ENCODE measurements at places on chromosomes 4 and X.

GRCh38 chr4:104571341-104571740, 76.6 kb upstream of the CXXC4 start:
- no peak for DNase-seq

DNA sequence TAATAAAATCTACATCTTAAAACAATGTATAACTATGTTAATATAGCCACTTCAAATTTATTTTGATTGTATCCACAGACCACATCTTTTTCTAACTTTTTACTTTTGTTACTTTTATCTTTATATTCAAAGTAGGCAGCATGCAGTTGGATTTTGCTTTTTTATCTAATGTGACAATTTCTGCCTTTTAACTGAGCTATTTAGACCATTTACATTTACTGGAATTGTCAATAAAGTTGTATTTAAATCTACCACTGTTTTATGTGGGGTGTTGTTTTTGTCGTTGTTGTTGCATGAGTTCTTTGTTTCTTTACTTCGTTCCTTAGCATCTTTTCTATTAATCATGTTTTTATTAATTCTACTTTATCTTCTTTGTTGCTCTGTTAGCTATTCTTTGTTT, 42.0 kb downstream of the NEUROG2 start:
- DNase-seq = no peak

DNA sequence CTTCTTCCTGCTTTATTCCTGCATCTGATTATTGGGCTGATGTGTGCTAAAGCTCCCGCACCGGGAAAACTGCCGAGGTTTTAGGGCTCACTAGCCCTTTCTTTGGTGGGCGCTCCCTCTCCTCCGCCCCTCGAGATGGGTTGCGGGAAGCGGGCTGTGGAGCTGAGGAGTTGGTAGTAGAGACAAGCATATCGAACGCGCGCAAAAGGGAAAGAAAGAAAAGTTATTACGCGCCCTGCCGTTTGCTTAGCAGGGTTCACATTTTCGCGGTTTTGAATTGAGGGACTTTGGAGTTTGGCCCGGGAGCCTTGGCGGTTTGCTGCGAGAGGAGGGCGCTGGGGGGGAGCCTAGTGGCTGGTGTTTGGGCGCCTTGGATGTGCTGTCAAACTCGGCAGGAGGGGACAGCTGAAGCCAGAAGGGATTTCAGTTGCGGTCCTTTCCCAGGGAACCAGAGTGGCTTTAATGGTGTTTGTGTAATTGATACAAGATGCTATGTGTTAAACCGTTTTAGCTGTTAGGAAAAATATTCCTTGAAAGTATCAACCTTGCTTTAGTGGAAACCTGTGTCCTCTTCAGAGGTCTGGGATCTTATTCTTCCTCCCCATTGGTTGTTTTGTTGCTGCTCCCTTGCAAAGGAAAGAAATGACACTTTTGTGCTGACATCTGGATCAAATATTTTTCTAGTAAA, 1.1 kb downstream of the GAB1 start:
- DNase-seq = no peak

DNA sequence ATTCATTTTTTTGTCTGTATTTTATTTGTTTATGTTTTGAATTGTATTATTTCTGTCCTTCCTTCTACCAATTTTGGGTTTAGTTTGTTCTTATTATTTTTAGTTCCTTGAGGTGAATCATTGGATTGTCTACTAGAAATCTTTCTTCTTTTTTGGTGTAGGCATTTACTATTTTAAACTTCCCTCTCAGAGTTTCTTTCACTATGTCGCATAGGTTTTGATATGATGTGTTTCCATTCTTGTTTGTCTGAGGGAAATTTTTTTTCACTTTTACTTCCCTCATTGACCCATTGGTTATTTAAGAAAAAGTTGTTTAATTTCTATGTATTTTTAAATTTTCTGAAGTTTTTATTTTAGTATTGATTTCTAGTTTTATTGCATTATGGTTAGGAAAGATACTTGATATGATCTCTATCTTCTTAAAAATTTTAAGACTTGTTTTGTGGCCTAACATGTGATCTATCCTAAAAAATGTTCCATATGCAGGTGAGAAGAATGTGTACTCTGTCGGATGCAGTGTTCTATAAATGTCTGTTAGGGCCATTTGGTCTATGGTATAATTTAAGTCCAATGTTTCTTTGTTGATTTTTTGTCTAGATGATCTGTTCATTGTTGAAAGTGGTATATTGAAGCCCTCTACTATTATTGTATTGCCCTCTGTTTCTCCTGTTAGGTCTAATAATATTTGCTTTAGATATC, 68.8 kb downstream of the IL15 start:
- DNase-seq = no peak

- no peak for DNase-seq
These were observed 18.7 kb upstream of the ZNF827 start for GRCh38 chr4:145957302-145957701.

- no peak for DNase-seq
These were observed 602.0 kb upstream of the CPEB2 start for GRCh38 chr4:14400307-14400706.

DNA sequence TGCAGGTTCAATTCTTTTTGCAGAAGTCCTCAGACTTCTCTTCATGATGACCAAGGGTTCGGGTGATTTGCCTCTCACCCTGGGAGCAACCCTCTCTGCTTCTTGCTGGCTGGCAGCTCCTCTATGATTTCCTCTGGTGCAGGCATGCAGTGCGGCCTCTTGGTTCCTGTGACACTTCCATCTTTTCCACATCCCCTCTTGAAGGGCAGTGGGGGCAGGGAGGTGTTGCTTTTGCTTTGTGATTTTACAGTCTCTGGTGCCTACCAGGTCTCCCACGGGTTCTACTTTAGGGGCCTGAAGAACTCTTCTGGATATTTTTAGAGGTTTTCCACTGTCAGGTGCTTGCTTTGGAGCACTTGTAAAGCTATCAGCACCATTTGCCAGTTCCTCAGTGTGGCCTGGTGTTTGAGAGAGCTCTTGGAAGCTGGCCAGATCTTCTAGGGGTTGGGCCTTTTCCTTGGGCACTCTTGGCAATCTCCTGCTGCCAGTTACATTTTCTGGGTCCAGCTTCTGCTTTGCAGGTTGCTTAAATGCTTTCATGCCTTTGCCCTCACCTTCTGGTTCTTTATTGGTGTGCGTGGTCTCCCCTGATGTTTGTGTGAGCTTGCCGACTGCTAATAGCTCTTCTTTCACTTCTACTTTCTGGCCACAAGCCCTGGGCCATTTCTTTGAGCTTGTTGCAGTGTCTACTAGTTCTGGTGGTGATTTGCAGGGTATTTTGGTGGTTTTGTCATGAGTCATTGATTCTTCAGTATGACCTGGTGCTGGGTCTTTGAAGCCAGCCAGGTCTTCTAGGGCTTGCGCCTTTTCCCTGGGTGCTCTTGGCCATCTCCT, 11.5 kb upstream of the CHST7 start:
- DNase-seq = no peak

DNA sequence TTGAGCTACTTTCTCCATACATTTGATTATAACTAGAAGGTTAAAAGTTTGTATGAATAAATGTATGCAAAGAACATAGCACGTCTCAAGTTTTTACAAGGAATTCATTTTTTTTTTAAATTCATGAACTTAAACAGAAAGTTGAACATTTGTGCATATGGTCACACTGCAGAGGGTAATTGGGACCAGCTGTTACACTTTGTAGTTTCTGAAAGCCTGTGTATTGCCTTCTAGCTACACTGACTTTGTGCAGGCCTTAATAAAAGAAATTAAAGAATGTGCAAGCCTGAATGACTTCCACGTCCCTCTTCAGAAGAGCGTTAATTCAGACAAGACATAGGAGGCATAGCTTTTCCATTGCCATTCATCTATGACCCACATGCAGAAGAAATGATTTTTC, 153.1 kb upstream of the PCDH18 start:
- no peak for DNase-seq

GRCh38 chr4:137384476-137384875, 147.8 kb downstream of the PCDH18 start:
- DNase-seq = no peak

- no peak for DNase-seq
These were observed 73.1 kb downstream of the PHEX start for GRCh38 chrX:22105231-22105630.

DNA sequence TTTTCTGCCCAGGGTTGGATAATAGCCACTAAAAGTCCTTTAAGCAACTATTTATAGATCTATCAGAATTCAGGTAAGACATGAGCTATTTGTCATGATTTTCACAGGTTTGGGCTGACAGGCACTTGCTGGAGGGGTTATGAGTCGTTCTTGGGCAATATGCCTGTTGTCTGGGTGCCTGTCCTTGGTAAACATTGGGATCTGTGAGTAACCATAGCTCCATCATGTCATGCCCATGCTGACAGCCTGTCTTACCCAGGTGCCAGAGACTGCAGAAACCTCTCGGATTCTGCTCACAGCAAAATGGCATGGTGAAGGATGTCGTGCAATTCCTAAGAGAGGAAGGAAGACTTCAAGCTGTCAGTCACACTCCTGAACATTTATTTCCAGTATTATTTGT, 116.0 kb upstream of the PUDP start:
- no peak for DNase-seq

DNA sequence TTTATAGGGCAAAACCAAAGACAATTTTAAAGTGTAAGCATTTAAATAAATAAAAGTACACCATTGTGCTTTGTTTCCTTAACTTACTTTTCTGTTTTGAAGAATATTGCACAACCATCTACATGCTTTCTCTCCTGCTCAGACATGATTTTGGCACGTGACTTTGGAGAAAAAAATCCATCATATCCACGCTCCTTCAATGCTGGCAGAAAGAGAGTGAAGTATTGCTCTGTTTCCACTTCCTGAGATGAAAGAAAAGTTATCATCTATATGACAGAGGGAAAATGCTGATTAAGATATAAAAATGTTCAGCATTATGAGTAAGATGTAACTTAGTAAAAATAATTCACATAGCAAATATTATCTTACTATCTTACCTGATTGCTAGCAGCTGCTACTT, 77.1 kb downstream of the CNOT6L start:
- no peak for DNase-seq

GRCh38 chr4:37662861-37663390, 23.2 kb downstream of the RELL1 start:
- DNase-seq = no peak

DNA sequence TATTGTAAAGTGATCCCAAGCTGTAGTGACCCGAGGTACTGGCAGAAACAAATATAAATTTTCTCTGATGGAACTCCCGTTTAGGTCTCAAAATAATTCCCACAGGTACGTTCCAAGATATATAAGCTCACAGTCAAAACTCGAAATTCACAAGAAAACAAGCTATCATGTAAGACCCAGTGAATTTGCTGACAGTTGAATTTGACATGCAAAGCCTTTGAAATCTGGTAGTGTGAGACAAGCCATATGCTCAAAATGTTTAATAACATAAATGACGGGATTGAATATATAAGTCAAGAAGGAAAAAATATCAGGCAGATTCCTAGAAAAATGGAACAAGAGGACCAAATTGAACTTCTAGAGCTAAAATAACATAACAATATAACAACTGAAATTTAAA, 252.8 kb downstream of the TMA16 start:
- no peak for DNase-seq

DNA sequence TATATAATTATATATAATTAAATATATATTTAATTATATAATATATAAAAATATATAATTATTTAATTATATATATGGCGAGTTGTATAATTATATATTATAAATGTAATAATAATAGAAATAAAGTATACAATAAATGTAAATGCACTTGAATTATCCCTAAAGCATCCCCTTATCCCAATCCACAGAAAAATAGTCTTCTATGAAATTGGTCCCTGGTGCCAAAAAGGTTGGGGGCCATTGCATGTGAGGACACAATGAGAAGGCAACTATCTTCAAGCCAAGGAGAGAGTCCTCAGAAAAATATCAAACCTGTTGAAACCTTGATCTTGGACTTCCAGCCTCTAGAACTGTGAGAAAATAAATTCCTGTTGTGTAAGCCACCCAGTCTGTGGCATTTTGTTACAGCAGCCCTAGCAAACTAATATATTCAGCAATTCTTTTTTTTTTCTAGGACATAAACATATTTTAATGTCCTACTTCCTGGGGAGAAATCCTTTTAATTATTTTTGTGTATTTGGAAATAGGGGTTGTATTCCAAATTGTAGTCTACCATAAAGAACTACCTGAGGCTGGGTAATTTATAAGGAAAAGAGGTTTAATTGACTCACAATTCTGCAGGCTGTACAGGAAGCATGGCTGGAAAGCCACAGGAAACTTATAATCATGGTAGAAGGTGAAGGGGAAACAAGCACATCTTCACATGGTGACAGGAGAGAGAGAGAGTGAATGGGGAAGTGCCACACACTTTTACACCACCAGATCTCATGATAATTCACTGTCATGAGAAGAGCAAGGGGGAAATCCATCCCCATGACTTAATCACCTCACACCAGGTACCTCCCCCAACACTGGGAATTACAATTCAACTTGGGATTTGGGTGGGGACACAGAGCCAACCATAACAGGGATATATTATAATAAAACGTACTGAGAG, 22.9 kb upstream of the CXCL2 start:
- DNase-seq = no peak

DNA sequence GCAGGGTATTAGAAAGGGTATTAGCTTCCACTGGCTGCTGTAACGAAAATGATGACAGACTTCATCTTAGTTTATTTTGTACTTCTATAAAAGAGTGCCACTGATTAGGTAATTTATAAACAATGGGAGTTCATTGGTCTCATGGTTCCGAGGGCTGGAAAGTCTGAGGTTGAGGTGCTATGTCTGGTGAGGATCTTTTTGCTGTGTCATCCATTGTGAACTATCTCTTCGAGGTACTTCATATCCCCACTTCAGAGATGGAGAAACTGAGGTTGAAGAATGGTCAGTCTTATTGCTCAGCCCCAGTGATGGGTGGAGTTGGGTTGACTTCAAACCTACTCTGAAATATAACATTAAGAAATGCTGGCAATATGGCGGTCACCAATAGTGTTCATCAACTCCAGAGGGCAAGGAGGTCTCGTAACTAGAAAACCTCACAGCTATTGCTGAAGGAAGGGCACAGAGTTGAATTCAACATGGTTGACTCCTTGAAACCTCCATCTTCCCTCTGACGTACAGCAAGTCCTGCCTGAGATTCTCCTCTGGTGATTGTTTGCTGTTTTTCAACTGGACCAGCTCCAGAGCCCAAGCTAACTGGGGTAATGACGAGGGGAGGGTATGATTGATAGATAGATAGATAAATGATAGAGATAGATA, 53.6 kb upstream of the SHOX start:
- DNase-seq = no peak

GRCh38 chrX:71533851-71534561, 1.1 kb downstream of the OGT start:
- DNase-seq = peak; percentile 53

DNA sequence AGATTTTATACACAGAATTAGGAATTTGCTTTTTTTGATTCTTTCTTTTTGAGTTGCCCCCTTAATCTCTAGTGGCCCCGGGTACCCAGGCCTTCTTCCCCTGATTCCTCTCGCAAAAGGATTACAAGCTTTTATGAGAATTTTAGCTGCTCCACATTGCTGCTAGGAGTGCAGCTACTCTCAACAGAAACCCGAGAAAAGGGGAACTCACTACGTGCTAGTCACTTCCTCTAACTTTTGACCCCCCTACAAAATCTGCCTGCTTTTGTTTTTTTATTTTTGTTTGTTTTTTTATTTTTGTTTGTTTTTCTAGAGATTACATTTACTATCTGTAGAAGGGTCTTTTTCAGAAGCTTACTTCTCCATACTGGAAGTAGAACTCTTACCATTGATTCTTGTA, 64.1 kb downstream of the ZNF81 start:
- no peak for DNase-seq

GRCh38 chr4:118360106-118360505, 7.3 kb upstream of the PRSS12 start:
- DNase-seq = no peak
